ENCODE measurements at places on chromosomes 6 and 20. TPM values are rescaled to one million over a fixed set of nuclear protein-coding genes. Genes with fewer than 3 reads are reported as not detected.

Gene GHRH
- total RNA-seq = not detected

Gene ANKRD6
- total RNA-seq = 6.9 TPM

Gene TREM1
- total RNA-seq = 1.2 TPM

Gene ZNF133
- total RNA-seq = 22.5 TPM

Gene NHSL1
- total RNA-seq = 15.1 TPM

Gene EEF1A2
- total RNA-seq = 1.3 TPM

Gene NKX2-4
- total RNA-seq = not detected

Gene KIAA1586
- total RNA-seq = 14.5 TPM

Gene HLA-DRB1
- total RNA-seq = not detected

All from epithelial cell of alveolus of lung (primary cell).